NCI-H774 (cell line): ENCODE measurements at places on chromosomes 16 and 17.

DNA sequence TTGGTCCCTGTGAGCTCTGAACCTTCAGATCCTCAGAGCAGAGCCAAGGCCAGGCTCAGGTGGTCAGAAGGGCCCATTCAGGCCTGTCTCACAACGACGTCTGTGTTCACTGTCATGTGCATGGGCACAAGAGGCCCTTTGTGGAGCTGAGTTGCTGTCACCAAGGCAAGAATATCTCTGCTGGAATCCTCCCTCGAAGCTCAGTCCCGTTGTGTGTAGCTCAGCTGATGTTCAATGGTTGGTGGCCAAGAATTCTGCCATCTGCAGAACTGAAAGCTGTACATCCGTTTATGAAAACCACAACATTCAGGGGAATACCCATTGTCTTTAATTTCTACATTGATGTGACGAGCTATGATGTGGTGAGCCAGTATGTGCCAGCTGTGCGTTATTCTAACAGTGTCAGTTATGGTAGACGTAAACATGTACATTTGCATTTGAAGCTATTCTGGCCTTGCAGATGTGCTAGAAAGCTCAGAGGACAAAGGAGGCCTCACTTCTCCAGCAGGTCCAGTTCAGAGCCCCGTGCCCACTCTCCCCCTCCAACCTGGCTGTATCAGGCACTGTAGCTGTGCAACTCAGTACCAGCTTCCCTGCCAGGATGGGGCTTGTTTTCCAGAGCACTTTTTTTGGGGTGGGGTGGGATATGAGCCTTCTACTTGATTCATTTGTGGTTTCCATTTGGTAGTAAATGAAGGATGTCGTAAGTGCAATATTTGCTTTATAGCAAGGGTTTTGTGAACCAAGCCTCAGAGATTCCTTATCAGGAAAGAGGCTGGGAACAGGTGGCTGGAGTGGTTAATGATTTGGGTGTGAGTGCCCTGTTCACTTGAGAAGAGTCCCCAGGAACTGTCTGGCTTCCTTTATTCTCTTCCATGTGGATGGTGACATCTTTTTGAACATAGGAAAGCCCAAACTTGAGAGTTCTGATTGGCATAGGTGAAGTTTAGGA is 56.1 kb downstream of the B9D1 start:
- no peak for DNase-seq

DNA sequence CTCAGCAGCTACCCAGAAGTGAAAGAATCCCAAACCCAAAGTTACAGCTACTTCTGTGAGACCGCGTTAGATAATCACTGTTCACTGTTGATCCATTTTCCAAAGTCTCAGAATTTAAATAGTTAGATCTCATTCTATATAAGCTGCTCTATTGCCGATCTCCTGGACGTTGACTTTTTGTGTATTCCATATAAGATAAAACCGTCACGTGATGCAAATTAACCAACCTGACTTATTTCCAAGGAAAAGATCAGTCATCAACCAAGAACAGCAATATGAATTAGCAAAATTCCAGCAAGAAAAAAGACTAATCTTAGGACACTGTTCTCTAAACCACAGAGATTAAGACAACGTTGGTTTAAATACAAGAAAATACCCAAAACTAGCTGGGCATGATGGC is 8.3 kb downstream of the ACOX1 start:
- DNase-seq = no peak

DNA sequence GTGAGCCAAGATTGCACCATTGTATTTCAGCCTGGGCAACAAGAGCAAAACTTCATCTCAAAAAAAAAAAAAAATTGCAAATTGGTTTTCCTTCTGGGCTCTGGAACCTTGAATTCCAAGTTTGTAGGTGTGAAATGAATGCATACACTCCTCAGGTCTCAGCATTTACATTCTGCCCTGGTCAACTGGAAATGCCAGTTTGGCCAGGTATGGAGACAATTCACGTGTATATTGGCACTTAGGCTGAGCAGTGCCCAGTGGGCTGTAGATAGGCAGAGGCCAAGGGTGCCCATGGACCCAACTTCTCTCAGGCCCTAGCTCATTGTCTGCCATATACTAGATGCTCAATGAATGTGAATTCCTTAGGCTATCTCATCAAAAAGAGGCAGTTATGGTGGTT is 15.7 kb downstream of the PDILT start:
- DNase-seq = no peak

- no peak for DNase-seq
Observed at GRCh38 chr16:63363738-63364137, 1327.5 kb upstream of the CDH8 start.

DNA sequence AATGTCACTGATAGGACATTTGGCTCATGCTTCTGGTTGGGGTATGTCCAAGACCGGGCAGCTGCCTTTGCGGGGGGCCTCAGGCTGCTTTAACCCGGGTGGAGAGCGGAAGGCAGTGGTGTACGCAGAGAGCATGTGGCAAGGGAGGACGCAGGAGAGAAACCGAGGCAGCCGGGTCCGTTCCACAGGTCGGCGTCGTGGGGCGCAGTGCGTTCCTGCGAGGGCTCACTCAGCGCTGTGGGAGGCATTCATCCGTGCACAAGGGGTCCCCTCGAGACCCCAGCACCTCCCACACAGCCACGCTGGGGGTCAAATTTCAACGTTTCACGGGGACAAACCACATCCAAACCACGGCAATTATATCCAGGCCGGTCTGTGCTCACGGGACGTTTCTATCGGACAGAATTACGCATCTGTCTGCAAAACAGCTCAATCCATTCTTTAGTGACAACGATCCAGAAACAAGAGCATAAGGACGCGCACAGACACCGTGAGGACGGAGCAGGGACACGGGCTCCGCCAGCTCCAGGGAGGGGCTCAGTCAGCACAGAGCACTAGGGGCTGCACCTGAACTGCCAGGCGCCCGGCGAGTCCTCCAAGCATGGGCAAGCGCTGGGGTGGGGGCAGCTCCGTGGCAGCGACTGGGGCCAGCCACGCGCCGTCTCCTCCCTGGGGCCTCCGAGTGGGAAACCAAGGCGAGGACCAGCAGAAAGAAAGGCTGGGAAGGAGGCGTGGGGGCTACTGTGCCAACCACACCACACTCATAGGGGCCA is 108.4 kb upstream of the METRNL start:
- no peak for DNase-seq

GRCh38 chr17:47816947-47817346 is 4.6 kb downstream of the OSBPL7 start:
- DNase-seq = no peak

DNA sequence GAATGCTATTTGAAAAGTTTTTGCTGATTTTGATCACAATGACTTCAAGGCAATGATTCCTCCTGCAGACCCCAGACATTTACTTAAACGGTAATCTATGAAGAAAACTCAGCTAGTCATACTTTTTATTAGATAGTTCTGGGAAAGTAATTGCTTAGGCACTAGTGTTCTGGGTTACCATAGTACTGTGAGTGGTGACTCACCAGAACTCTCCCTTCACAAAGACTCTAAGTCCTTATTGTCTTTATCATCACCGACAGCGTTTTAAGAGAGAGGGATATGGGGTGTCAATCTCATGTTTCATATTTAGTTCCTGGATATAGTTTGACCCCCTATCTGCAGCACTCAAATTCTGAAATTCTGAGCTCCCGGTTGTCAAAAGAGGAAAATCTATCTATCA is 43.0 kb upstream of the CDH8 start:
- no peak for DNase-seq

DNA sequence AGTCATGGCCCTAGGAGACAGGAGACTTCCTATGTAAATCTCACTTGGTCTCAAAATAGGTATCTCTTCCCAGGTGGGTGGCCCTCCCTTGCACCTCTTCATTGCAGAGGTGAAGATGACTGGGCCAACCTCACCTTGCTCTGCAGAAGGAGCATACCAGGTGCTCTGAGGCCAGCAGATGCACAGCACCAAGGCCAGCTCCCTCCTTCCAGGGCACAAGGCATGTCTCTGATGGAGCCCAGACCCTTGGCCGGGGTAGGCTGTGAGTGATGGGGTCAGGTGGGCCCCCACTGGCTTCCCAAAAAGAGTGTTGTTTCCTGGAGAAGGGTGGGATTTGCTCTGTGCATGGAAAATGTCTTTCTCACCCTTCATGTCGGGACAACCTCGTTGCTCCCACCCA is 12.8 kb downstream of the CACNG5 start:
- DNase-seq = no peak

GRCh38 chr16:15597135-15597534 is 45.8 kb downstream of the MARF1 start:
- no peak for DNase-seq

- no peak for DNase-seq
Observed at GRCh38 chr16:68200088-68200783, 35.7 kb downstream of the ESRP2 start.
